ENCODE measurements at places on chromosomes 2 and 18.
A peak's percentile ranks its signal among the peaks of the same experiment; 100 is the strongest.

DNA sequence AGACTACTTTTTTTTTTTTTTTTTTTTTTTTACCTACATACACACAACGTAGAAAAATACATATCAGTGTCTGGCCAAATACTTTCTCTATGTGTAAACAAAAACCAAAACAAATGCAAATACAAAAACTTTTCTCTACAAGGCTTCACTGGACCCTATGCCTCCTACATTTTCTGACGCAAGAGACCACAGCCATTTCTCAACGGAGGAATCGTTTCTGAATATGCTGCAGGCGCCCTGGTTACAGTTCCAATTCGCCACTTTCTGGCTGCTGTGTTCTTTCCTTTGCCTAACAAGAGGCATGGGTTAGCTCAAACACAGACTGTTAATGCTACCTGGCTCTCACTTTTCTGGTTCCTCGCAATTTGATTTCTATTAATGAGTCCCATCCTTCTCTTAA lies 96.4 kb downstream of the EPB41L3 start:
- DNase-seq, result no peak

- DNase-seq, result no peak
Observed at GRCh38 chr2:241957276-241957675, 87.7 kb downstream of the RTP5 start.

DNA sequence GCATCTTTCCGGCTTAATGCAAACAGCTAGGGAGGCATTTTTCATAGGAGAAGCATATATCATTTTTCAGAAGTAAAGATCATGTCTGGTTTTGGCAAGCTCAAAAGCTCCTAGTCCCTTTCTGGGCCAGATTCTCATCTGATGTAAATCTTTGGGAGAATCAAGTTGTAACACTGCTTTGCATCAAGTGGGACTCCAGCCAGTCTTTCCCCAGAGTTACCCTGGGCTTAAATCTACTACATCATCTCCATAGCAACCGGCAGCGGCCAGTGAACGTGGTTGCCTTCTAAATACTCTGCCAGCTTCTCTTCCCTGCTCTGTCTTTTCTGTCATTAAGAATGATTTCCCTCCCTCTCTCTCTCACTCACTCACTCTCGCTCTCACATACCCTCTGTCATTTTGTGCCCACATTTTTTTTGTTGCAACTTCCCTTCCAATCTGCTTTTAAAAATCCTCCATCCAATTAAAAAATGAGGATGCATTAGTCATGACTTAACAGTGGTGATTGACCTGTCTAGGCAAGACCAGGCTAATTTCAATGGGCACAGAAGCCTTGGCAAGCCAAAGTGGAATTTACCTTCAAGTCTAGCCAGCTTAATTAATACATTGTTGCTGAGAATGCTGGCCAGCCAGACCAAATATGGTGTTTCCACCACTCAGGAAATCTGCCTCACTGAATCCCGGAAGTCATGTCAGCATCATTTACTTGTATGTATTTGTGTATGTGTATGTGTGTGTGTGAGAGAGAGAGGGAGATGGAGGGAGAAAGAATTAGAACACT lies 93.0 kb downstream of the NRP2 start:
- no peak for DNase-seq

- DNase-seq, result no peak
Observed at GRCh38 chr2:176885661-176886060, 326.9 kb upstream of the HNRNPA3 start.

- DNase-seq, result no peak
Observed at GRCh38 chr2:26993768-26994167, 23.3 kb downstream of the MAPRE3 start.

- DNase-seq, result no peak
Observed at GRCh38 chr18:63971320-63972001, 1.6 kb downstream of the SERPINB8 start.

DNA sequence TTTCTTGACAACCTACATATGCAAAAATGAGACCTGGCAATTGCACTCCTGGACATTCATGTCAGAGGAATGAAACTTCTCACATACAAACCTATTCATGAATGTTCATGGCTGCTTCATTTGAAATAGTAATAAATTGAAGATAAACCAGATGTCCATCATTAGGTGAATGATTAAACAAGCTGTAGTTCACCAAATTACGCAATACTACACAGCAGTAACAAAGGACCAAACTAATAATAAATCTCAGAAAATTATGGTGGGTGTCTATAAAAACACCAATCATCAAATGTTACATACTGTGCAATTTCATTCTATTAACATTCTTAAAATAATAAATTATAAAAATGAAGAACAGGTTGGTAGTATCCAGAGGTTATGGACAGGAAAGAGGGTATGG lies 13.5 kb downstream of the DOK6 start:
- DNase-seq, result no peak

GRCh38 chr18:58135701-58136331 lies 91.8 kb downstream of the NEDD4L start:
- DNase-seq, result peak; percentile 44

GRCh38 chr18:36580266-36580665 lies 248.5 kb downstream of the TPGS2 start:
- no peak for DNase-seq

DNA sequence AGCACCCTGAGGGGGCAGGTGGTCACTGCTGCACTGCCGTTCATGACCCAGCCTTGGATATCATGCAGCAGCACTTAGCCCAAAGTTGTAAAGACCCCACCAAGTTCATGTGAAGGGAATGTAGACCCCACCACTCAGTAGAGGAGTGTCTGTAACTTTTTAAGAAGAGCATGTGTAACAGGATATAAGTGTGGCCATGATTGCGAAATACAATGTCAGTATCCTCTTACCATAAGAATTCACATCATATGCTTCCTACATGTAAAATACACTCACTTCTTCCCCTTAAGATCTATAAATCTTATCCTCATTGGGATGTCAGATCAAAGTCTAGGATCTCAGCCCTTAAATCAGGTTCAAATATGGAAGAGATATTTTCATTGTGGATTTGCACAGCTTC lies 276.9 kb downstream of the PTPRM start:
- no peak for DNase-seq
